ENCODE measurements at places on chromosomes 16 and 17.

- no peak for DNase-seq
These were observed 212.8 kb downstream of the MSI2 start for GRCh38 chr17:57468932-57469775.

GRCh38 chr17:77933777-77934398, 24.6 kb upstream of the TNRC6C start:
- no peak for DNase-seq

DNA sequence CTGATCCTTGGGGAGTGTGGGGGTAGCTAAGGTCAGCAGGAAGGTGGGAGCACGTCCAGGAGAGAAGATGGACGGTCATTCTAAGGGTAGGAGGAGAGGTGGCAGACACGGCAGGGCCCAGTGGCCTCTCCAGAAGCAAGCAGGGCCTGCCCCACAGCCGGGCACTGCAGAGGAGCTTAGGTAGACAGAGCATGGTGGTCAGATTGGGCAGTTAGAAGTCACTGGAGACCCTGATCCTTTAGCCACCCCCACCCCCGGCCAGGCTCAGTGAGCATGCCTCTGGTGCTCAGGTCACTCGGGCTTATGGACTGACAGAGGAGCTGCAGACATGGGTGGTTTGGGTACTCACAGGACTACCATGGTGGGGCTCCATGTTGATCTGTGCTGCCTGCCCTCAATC, 26.3 kb downstream of the NLRP1 start:
- no peak for DNase-seq

DNA sequence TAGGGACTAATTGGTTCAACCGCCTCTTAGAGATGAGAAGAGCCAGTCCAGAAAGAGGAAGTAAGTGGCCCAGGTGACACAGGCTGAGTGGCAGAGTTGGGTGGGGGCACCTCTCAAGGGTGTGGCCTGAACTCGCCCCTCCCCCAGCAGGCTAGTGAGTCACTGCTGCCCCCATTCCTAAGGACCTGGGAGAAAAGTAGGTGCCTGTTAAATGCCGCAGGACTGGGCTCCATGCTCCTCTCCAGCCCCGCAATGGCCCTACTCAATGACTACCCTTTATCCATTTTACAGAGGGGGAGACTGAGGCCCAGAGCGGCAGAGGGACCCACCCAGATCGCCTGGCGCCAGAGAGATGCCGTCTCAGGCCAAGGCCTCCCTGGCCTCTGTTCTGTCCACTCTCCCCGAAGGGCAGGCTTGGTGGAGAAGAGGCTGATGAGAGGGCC, 8.1 kb downstream of the TMEM235 start:
- no peak for DNase-seq

GRCh38 chr16:66360624-66361324, 5.7 kb upstream of the CDH5 start:
- DNase-seq: no peak

DNA sequence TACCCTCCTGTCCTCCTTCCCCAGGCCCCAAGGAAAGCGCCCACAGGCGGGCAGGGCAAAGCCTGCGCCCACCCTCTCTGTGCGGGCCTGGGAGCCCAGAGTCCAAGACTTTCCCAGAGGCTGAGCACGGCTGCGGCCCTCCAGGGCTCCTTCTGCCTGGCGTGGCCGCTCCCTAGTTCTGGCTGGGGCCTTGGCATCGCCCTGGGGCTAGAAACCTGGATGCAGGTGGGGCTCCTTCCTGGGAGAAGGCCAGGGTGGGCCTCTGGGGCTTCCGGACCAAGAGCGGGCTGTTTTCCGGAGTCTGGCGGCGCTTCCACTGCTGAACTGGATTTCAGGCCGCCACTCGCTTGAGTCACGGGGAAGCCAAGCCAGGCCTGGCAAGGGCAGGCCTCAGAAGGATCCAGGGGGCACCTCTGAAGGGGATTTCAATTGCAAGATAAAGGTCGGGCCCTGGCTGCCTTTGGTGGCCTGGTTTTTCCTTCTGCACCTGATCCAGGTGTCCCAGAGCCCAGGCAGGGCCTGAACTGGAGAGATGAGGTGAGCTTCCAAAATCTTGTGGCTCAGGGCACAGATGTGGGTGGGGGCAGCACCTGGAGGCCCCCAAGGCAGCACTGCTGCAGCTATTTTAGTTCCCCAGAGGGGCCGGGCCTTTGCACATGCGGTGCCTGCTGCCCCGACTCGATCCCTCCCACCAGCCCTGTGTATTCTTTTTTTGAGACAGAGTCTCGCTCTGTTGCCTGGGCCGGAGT, 227.4 kb downstream of the MRTFB start:
- DNase-seq: no peak

DNA sequence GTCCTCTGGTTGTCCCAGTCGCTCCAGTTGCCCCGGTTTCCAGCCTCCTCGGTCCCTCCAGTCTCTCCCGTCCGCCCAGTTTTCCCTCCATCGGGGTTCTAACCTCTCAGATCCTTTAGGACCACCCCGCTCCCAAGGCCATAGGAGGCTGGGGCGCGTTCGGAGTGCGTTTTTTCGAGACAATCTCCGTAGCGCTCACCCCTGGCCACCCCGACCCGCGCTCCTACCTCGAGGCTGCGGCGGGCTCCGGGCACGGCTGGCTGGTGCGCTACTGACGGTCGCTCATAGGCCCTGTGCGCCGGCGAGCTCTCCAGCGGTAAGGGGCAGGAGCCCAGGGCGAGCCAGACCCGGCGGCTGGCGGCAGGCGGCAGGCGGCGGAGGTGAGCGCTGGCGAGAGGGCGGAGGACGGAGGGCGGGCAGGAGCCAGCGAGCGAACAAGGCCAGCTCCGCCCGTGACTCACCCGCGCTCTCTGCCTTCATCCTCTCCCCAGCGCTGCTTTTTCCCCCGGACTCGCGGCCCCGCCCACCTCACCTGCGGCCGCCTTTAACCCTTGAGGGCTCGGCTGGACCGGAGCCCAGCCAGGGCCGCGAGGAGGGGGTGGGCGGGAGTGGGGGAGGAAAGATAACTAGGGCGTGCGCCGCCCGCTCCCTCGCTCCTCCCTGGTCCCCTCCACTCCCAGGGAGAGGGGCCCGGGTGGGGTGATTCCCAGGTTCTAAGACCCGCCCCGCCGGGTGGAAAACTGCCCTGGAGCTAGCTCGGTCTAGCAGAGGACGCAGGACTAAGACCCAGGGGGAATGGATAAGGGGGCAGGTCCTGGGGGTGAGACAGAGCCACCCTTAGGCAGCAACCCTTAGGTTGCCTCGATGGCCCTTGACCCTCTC, at the start of gene SP6:
Gene SP6, minus strand, starts transcription at position 472 of the 882 bp plus-strand sequence. CDS start 2,734 bp downstream, outside the sequence.
- DNase-seq: peak; percentile 35

- no peak for DNase-seq
These were observed 287.6 kb upstream of the CDH11 start for GRCh38 chr16:65409510-65409909.

GRCh38 chr17:62150471-62150870, 85.4 kb upstream of the MED13 start:
- no peak for DNase-seq

GRCh38 chr17:64320613-64321553, 57.8 kb upstream of the TEX2 start:
- DNase-seq: peak; percentile 18

Data from stimulated activated CD4-positive, alpha-beta T cell treated with anti-CD3 and anti-CD28 coated beads, TNF-alpha, amount 100 ng/mL, for 48 hours (primary cell).